Hematopoietic multipotent progenitor cell treated with erythropoietin and hydrocortisone succinate and interleukin-3 and kit ligand, for 8 days (in vitro differentiated cells): ENCODE measurements at places on chromosomes 12 and 14.

- DNase-seq: no peak
These were observed 276.8 kb downstream of the PCNX1 start for GRCh38 chr14:71183876-71184689.

- no peak for DNase-seq
These were observed 404.1 kb downstream of the RAD51B start for GRCh38 chr14:68223631-68224030.

DNA sequence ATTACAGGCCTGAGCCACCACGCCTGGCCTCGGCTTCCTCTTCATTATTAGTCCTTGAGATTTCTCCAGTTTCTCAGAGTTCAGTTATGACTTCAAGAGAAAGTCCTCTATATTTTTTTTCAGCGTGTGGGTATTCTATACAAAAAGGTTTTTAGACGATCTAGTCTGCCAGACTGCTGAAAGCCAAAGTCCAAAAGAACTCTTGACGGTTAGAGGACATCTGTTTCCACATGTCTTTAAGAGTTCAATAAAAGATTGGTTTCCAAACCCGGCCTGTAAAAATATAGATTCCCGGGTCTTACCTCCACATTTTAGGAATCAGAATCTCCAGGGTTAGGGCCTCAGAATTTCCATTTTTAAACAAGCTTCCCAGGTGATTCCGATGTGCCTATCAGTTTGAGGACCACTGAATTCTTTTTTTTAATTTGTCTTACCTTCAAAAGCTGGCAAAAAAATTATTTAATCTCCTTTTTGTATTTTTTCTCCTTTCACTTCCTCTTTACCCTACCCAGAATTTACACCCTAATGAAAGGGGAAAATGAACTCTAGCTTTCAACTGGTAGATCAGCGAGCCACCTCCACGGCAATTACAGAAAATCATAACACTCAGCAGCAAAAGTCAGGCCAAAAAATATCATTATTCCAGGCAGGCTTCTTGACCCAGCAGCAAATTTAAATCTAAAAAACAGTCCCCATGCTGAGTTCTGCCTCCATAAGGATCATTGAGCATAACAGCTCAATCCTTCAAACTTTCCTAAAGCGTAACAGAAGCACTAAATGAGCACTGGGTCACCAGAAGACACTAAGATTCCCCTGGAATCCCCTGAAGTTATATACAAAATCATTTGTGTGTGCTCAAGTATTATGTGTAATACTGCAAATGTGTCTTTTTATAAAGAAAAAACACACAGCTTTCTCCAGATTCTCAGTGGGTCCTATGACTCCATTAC is 8.7 kb downstream of the NT5DC3 start:
- DNase-seq: no peak

DNA sequence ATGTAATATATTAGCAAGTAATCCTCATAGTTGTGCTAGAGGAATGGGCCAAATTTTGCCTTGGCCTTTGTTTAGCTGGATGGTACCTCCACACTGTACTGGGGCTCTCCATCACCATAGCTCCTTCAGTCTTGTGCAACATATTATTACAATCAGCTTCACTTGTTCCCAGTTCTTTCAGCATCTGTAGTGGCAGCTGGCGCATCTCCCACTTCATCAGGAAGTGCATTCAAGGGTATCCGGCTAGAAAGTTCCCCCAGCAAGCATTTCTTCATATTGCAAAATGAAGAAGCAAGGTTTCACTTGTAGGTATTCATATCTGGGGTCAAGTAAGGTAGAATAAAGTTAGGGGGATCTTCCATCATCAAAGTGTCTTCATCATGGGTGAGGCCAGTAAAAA is 123.7 kb downstream of the IGF1 start:
- no peak for DNase-seq

- DNase-seq: no peak
These were observed 64.4 kb upstream of the BTG1 start for GRCh38 chr12:92210071-92210470.

GRCh38 chr12:267581-268482 is 5.2 kb upstream of the SLC6A13 start:
- no peak for DNase-seq

- no peak for DNase-seq
These were observed 145.0 kb downstream of the RIMBP2 start for GRCh38 chr12:130571089-130571488.

- no peak for DNase-seq
These were observed 1.7 kb downstream of the C14orf132 start for GRCh38 chr14:96040828-96041371.

DNA sequence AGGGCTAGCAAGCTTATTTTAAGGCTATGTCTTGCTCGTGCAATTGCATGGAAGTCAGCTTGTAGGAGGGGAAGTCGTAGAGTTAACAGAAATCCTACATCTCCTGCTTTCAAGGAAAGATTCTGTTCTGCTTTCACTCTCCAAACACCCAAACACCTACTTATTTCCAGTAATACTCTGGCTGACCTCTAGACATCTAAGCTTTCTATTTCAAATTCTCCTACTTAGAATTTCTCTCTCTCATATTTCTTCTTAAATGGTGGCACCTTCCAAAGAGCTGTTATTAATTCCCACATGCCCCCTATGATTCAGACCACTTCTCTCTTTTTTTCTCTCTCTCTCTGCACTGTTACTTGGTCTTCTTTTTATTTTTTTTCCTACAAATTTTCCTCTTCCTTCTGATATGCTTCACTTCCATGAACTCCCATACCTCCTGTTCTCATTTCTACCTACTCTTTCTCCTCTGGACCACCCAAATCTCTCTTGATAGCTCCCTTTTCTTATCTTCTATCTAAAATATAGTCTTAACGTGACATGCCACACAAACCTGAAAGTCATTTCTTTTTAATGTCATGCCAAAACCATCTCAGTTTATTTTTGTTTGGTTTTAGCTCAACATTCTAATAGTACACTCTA is 90.8 kb downstream of the RPS6KA5 start:
- no peak for DNase-seq

GRCh38 chr12:131491916-131492490 is 218.9 kb upstream of the SFSWAP start:
- no peak for DNase-seq
